Stimulated activated CD8-positive, alpha-beta memory T cell treated with anti-CD3 and anti-CD28 coated beads, Interleukin-4, amount 100 ng/mL, for 1 hour (primary cell): ENCODE measurements at places on chromosomes 3 and 15.

DNA sequence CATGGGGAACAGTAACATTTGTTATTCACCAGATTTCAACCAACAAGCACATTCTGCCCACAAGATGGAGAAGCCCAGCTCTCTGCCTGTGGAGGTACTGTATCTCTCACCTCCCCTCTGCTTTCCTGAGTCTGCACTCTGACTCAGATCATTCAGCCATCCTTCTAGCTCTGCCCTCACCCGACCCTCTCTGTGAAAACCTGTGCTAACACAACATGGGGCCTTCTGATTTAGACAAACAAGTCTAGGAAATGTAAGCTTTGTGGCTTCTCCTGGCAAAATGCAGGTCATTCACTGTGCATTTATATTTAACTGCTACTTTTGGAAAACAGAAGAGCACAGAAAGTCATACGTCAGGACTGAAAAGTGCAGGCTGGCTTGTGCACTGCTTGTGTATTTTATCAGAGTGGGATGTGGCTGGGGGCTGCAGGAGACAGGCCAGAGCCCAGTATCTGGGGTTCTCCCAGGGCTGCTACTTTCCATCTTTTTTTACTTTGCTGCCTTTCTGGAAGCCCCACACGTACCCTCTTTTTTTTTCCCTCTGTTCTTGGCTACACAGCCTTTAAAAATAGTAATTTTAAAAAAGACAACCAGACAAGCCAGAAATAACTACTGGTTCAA, 50.8 kb downstream of the SUSD5 start:
- no peak for DNase-seq

GRCh38 chr15:83784975-83785374, 131.1 kb downstream of the ADAMTSL3 start:
- DNase-seq, result no peak

DNA sequence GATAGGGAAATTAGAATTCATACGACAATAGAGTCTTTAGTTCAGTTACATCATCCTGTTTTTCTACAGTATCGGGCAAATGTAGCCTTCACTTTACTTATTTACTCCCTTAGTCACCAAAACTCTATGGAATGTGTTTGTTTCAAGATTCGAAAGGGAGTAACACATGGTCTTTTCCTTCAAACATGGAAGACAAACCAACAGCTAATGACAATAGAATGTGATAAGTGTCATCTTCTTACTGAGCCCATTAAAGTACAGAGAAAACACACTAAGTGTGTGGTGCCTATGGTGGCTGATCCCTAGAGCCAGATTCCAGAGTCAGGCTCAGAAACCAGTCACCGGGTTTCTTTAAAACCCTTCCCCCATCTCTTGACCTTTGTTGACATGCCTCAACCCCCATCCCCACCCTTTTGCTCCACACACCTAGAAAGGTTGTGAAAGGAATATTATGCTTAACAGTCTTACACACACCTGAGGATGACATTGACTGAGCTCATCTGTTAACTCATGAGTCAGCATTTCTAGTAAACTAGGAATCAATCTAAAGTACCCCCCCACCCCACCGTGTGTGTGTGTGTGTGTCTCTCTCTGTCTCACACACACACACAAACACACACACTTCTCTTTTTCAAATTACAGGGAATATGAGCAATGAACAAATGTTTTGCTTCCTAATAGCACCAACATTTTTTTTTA, 549.6 kb upstream of the CCDC54 start:
- DNase-seq, result no peak

DNA sequence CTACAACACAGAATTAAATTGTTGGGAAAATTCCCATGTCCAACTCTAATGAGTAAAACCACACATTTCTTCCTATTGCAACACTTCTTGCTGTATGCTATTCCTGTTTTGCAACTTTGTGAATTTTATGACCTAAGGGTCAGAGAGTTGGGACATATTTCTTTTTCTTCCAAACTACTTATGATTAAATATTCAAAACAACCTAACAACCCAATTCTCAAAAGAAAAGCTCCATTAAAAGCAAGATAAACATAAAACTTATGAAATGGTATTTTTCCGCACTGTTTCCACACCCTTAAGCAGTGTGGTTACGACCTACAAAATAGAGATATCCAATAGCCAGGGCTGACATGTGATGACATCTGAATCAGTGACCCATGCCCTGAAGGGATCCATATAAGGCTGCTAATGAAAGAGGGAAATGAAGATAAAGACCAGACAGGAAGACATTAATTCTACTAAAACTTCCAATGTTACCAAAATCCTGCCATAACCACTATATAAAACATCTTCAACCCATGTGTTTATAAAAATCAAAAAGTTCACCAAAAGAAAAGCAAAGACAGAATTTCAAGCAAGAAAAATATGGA, 45.6 kb downstream of the DMXL2 start:
- no peak for DNase-seq

GRCh38 chr3:45414823-45415222, 26.4 kb downstream of the LARS2 start:
- no peak for DNase-seq

DNA sequence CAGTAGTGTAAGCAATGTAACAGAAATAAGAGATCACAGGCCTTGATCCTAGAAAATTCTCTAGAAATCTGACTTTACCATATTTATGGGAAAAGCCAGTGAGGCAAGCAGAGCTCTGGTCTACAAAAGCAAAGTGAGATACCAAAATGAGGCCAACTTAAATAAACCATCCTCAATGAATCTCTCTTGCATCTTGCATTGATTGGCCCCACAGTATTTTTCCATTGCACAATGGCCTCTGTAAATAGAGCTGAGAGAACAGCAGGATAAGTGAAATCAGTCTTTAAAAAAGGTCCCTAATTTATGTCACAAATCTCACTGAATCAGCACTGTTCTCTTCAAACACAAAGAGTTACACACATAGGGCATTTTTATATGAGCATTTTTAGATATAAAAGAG, 8.9 kb downstream of the CFAP20DC start:
- no peak for DNase-seq

DNA sequence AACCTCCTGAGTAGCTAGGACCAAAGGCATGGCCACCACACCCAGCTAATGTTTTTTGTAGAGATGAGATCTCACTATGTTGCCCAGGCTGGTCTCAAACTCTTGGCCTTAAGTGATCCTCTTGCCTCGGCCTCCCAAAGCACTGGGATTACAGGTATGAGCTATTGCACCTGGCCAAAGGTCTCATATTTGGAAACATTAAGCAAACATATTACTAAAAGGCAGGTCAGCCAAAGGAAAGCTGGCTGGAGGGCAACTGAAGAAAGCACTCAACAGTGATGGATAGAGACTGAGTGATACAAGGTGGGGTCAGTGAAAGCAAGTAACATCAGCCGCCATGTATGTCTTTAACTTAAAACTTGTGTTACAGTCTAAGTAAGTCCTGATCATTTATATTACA, 57.5 kb downstream of the TBC1D2B start:
- no peak for DNase-seq

GRCh38 chr15:52780172-52780980, 9.8 kb downstream of the ONECUT1 start:
- DNase-seq, result no peak

DNA sequence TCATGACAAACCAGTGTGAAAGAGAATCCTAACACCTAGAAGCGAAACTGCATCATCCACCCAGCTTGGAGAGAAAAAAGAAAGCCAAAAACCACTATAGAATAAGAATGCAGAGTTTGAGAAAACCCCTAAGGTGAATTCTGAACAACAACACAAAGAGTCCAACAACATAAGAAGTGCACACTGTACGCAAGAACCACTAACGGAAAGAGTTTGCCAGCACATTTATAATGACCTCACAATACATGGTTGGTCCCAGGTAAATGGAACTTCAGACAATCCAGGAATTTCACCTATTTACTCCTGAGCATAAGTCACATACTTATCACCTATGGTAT, 128.3 kb upstream of the BHLHE40 start:
- no peak for DNase-seq

DNA sequence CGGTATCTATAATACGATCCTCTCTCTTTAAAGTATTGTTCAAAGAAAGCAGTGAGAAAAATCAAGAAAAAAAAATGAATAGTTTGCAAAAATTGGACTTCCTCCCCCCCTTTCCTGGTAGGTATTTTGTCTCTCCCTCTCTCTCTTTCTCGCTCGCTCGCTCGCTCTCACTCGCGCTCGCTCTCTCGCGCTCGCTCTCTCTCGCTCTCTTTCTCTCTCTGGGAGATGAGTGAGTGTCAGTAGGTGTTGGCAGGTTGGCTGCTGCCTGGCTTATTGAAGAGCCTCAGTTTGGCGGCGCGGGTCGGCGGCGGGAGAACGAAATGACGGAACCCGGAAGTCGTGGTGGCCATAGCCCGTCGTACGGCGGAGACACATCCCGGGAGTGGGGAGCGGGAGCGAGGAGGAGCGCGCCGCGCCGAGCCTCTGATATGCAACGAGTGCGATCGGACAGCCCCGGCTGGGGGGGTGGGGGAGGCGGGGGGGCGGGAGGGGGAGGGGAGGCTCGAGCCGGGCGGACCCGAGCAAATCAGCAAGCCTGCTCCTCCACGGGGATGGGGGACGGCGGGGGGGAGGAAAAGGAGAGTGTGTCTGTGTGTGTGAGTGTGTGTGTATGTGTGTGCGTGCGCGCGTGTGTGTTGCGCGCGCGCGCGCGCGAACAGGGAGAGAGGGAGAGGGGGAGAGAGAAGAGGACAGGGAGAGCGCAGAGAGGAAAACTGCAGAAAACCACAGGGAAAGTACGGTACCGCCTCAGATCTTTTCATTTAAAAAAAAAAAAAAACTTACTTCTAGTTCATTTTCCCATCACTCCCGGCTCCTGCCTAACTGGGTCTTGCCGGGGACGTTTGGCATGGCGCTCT, at the start of gene MEIS2:
MEIS2 (minus strand) TSS at position 441 of the 857 bp plus-strand sequence. CDS start 1,083 bp downstream, outside the sequence.
- no peak for DNase-seq

- DNase-seq, result no peak
Measured at GRCh38 chr3:180409883-180410282, 192.1 kb upstream of the TTC14 start.

- DNase-seq, result no peak
Measured at GRCh38 chr15:50758712-50759205, 6.7 kb downstream of the SPPL2A start.

GRCh38 chr3:48695393-48695753, 9.7 kb upstream of the NCKIPSD start:
- DNase-seq, result no peak
